ENCODE measurements at places on chromosomes 3 and 15.

DNA sequence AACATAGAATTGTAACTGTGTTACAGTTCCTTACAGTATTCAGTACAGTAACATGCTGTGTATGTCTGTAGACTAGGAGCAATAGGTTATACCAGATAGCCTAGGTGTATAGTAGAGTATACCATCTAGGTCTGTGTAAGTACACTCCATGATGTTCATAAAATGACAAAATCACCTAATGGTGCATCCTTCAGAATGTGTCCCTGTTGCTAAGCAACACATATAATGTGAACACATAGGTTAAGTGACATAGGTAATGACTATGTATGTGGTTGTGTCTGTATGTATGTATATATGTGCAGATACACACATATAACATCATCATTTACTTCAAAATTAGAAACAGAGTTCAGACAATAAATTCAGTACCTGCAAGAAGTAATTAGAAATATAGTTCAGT lies 146.8 kb upstream of the GAP43 start:
- H3K36me3 ChIP-seq, result no peaks in the 10 kb centered on the region
- no peak for DNase-seq
- H3K27me3 ChIP-seq, result peaks cover 6% of the 10 kb centered on the region
- no peak overlapping the region for H3K27ac ChIP-seq

GRCh38 chr3:195746751-195747150 lies 26.0 kb downstream of the MUC20 start:
- no peak for DNase-seq
- H3K27ac ChIP-seq, result no peak overlapping the region
- peaks cover 3% of the 10 kb centered on the region for H3K4me1 ChIP-seq

GRCh38 chr3:75218577-75218976 lies 445.6 kb upstream of the FRG2C start:
- no peak for DNase-seq
- H3K4me1 ChIP-seq, result no peaks in the 10 kb centered on the region
- H3K4me3 ChIP-seq, result no peak overlapping the region
- no peaks in the 10 kb centered on the region for H3K27me3 ChIP-seq
- H3K27ac ChIP-seq, result no peak overlapping the region
- no peaks in the 10 kb centered on the region for H3K36me3 ChIP-seq

GRCh38 chr3:58203541-58203940 lies 7.2 kb downstream of the DNASE1L3 start:
- no peaks in the 10 kb centered on the region for H3K27me3 ChIP-seq
- peaks cover 18% of the 10 kb centered on the region for H3K4me1 ChIP-seq
- DNase-seq, result no peak
- no peak overlapping the region for H3K4me3 ChIP-seq
- H3K27ac ChIP-seq, result peak overlapping the region; percentile 90
- no peaks in the 10 kb centered on the region for H3K36me3 ChIP-seq

GRCh38 chr15:77630056-77630455 lies 2.7 kb downstream of the LINGO1 start:
- H3K27ac ChIP-seq, result no peak overlapping the region
- DNase-seq, result no peak
- no peak overlapping the region for H3K4me3 ChIP-seq
- no peaks in the 10 kb centered on the region for H3K36me3 ChIP-seq
